Nucleus accumbens (tissue), 56 donors: ENCODE measurements at places on chromosomes 5 and 9.

DNA sequence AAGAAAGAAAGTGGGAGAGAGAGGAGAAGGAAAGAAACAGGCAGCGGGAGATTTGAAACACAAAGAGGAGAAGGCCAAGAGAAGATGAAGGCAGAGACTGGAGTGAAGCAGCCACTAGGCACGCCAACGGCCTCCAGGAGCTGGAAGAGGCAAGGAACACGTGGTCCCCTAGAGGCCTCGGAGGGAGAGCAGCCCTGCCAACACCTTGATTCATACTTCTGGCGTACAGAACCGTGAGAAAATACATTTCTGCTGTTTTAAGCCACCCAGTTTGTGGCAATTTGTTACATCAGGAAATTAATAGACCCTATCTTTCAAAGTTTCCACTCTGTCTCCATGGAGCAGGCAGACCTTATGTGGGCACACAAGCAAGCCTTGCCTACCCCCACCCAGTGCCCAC is 133.4 kb downstream of the ACTL7B start:
- no peak for DNase-seq

DNA sequence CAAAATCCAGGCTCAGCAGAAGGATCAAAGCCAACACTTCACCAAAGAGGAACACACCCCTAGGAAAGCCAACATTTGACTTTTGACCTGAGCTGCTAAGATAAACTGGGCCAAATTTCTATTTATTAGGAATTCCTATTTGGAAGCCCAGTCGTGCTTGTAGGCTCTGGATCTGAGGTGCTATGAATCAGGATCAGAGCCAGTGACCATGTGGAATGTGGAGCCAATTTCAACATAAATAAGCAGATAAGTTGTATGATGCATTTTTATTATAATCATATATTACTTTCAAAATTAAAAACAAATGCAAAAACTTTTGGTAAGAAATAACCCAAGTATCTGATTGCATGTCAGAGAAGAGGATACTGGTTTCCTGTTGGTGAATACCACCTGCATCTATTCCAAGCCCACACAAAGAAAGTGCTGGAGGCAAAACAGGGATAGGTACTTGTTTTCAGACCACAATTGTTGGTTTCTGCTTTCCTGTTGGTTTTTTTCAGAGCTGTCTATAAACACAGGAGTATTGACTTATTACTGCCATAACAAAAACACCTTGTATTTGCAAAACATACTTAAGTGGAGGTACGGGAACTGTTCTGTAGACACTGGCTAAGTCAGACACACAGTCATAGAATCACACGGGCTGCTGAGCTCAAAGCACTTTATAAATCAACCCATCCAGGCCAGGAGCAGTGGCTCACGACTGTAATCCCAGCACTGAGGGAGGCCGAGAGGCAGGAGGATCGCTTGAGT is 52.8 kb downstream of the ARL15 start:
- no peak for DNase-seq

DNA sequence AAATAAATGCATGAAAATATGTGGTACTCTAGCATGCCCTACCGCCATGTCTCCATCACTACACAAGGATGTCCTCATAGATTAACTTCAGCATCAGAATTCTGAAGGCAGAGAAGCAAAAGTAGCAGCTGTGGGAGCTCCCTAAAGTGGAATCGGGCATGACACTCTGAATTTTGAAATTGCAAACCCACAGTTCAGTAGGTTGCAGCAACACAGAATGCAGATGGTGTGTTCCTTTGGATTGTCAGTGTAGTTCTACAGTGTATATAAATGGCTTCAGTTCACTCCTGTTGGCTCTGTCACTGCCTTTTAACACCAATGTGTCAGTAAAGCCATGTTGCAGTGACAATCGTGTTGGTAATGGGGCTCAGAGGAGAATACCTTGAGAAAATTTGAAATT is 973.6 kb upstream of the WWC1 start:
- no peak for DNase-seq

DNA sequence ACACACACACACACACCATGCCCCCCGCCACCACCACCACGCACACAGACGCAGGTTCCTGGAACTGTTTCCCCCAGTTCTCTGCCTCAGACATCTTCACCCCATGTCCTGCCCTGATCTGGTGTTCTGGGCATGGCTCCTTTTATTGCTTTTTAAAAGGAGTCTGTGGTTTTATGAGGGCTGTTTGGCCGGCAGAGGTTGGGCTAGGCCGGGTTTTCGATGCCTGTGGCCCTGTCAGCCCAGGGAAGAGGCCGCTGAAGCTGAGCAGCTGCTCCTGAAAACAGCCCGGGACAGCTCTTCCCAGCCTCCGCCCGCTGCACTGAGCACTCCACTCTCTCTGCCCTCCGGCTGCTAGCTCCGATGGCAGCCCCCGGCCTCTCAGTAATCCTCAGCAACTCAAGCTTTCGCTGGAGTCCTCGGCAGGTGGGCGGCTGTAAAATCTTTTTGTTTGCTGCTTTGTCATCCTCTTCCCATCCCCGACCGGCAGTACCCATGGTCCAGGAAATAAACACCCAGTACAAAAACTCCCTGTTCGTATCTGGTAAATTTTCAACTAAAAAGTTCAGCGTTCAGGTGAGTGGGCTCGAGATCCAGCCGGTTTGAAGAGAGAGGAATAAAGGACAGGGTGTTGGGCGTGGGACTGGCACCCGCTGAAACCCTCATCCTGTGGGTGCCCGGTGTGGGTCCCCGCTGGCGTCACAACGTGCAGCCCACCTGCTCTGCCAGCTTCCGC is 103.0 kb upstream of the ERCC6L2 start:
- peak; percentile 3 for DNase-seq

DNA sequence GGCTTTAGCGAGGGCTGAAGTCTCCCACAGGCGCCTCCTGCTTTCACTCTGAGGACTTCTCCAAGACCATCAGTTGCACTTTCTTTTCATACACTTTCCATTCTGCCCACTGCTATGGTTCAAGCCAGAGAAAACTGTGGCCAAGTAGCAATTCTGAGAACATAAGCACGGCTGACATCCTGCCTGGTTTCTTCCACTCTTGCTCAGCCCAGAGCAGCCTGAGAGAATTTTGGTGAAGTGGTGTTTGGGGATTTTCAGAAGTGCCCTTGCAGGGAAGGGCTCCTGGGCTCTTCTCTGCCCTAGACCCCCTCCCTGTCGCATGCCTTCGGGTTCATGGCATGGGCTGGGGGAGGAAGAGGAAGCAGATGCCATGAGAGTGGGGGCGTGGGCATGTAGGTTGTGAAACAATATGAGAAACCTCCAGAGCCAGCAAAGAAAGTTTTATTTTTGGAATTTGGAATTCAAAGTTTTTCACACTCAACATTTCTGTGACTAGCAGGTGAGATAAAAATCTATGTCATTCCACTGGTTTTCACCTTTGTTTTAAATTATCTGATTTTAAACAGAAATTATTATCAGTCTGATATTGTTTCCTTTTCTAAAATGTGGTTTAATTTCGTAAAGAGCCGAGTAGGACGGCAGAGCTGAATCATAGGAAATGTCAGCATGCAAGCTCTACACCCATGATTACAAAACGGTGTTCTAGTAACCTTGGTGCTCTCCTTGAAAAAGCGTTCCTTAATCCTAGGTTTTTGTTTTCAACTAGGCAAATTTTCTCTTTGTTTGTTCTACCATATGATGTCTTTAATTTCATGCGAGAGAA is 27.8 kb upstream of the TNFSF8 start:
- peak; percentile 18 for DNase-seq

GRCh38 chr5:141605523-141606277 is 13.1 kb downstream of the DIAPH1 start:
- no peak for DNase-seq

DNA sequence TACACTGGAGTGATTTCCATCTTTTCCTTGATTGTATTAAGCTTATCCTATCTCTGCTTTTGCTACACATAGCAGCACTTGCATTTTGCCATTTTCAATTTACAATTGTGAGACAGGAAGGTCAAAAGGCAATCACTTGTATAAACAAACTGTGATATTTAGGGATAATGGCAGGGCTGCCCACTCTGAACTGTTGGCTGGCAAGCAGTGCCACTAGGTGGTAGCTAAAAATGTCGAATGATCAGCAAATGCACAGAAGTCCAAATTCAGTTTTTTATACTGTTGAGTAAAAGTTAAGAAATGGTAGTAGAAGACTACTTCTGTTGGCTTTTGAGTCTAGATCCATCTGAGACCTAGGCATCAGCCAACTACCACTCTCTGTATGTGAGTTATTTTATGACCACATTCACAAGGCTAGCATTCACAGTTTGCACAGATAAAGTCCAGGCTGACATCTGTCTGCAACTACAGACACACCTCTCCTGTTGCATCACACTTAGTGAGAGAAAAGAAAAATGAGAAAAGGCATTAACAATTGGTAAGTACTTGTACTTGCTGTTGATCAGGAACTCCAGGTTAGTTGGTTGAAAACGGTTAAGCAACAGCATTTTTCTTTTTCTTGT is 108.8 kb upstream of the ASTN2 start:
- no peak for DNase-seq

DNA sequence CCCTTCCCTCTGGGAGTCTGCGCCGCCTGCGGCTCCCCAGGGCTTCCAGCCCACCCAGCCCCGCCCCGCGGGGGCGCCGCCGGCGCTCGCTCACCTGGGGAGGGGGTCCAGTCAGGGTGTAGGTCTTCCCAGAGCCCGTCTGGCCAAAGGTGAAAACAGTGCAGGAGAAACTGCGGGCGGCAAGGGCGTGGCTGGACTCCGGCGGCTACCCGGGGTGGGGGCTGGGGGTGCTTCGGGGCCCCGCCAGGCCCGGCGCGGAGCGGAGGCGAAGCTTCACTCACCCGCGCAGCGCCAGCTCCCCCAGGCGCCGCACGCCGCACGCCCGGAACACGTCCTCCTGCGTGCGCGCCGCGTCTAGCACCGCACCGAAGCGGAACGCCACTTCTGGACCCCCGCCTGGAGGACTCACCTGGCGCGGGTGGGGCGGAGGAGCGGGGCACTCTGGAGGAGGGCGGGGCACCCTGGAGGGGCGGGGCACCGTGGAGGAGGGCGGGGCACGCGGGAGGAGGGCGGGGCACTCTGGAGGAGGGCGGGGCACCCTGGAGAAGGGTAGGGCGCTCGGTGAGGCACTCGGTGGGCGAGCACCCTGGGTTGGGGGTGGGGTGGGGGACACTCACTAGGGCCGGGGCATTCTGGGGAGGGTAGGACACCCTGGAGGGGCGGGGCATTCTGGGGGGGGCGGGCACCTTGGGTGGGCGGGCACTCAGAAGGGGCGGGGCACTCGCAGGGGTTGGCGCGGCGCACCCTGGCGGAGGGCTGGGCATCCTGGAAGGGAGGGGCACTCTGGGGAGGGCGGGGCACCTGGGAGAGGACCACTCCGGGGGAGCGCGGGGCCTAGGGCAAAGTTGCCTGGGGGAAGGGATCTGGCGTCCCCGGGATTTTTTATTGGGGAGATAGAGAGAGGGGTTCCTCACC is 814 bp downstream of the KIF12 start:
- no peak for DNase-seq

- no peak for DNase-seq
Measured at GRCh38 chr5:142520885-142521284, 165.0 kb downstream of the FGF1 start.
